Renal cortical epithelial cell (primary cell): ENCODE measurements at places on chromosomes 11 and 22. TPM values are rescaled to one million over a fixed set of nuclear protein-coding genes. Genes with fewer than 3 reads are reported as not detected.

DNA sequence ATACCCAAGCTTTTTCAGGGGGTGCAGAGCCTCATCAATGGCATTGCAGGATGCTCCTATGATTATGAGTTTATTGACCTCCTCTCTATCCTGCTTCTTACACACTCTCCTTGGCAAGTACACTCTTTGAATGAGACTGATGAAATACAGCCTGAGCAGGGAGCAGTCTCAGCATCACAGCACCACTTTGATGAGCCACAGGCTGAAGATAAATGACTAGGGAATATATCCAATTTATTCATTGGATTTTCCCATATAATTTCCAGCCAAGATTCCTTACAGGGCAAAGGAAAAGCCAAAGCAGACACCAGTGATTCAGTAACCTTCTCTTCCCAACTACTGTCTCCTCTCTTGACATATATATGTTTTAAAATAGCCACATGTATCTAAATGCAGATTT is 79.2 kb downstream of the CASP12 start:
- no peak for DNase-seq

DNA sequence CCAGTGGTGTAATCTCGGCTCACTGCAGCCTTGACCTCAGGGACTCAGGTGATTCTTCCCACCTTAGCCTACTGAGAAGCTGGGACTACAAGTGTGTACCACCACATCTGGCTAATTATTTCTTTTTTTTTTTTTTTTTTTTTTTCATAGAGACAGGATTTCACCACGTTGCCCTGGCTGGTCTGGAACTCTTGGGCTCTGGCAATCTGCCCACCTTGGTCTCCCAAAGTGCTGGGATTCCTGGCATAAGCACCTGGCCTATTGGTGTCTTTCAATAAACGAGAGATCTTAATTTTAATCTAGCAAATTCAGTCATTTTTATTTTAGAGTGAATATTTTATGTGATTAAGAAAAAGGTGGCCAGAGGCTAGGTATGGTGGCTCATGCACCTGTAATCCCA is 40.1 kb downstream of the DGCR2 start:
- no peak for DNase-seq

DNA sequence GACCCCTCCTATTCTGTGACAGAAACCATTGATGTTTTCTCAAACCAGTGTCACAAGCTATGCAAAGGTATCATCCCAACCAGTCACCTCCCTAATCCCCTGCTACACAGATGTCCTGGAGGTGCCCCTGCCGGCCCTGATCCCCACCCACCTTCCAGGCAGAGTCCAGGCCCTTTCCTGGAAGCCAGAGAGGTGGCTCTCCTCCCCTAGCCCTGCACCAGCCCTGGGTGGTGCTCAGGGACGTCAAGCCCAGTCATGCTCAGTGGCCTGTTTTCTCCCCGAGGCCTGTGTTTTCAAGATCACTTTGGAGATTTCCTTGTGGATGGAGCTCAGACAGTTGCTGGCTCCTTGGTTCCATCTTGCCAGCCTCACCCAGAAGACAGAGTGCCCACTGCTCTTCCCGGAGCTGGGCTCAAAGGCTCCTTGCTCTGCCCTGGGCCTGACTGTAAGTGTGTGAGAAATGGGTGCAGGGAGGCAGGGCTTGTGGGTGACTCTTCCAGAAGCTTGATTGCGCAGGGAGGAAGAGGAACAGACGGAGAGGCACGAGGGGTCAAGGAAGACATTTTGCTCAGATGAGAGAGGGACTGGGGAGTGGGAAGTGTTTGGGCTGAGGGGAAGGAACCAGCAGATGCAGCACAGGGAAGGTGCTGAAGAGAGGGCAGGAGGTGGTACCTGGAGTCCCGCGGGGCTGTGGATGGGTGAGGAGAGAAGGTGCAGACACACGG is 11.3 kb downstream of the P2RY6 start:
- DNase-seq, result no peak

- DNase-seq, result no peak
These were observed 573.0 kb downstream of the TBC1D22A start for GRCh38 chr22:47335460-47335859.

- DNase-seq, result peak; percentile 26
These were observed 3.6 kb downstream of the MYBPC3 start for GRCh38 chr11:47348859-47349258.

DNA sequence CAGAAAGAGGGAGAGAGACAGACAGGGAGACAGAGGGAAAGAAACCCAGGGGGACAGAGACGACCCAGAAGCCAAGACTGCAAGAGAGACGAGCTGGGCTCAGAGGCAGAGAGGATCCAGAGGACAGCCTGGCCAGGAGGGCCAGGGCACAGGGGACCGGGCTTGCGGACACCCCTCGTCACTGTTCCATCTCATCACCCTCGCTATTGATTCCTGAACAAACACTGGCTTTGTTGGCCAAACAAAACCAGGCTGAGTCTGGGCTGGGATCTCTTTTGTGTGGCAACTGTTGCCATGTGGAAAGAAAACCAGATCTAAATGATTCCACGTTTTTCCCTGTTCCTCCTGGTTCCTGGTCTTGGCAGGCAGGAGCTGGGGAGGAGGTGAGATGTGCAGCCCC is 339.4 kb downstream of the MN1 start:
- DNase-seq, result peak; percentile 41

GRCh38 chr11:57646799-57647303 is 2.9 kb downstream of the YPEL4 start:
- DNase-seq, result no peak

- DNase-seq, result no peak
These were observed 128.5 kb downstream of the ENTHD1 start for GRCh38 chr22:39765046-39765445.

DNA sequence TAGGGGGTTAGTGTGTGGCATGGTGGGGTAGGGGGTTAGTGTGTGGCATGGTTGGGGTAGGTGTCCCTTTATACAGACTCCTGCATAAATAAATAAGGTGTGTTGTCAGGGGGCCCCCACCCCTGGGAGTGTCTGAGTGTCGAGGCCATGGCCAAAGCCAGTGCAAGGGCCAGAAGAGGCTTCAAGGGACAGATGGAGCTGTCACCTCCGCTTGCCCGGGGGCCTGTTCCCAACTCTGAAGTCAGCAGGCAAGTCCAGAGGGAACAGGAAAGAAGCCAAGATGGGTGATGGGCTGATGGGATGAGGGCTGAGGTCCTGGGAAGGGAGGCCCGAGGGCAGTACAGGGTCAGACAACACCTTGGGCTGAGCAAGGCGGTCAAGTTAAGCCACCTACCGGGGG is 997.8 kb downstream of the BRD1 start:
- no peak for DNase-seq

DNA sequence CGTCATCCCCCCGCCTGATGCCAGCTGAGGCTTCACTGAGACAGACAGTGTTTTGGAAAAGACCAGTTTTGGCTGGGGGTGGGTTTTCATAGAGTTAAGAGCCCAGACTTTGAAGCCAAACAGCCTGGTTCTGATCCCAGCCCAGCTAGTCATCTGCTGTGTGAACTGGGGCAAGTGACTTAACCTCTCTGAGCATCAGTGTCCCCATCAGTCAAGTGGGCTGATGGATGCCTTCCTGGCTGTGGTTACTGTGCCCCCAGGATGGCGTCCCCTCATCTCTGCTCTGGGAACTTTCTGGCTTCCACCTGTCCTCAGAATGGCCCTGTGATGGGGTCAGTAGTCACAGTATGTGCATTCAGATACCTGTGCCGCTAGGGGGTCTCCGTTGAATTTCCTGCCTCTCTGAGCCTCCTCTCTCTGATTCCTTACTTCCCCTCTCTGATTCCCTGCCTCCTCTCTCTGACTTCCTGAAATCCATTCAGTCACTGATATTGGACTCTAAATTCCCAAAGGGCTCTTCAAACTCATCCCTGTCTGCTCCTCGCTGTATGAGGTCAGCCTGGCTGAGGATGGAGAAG is 2.4 kb downstream of the RASD2 start:
- DNase-seq, result no peak

BEST1 gene
- total RNA-seq, result 1.1 and 1.4 TPM in 2 replicates

OR52H1 gene
- total RNA-seq, result 0.10 TPM in 1 of 2 replicates, not detected in the other

SDHAF2 gene
- total RNA-seq, result 35.0 and 58.5 TPM in 2 replicates

GVQW3 gene
- total RNA-seq, result 0.17 and 1.3 TPM in 2 replicates
